ENCODE measurements at places on chromosomes 16 and 17. TPM values are rescaled to one million over a fixed set of nuclear protein-coding genes. Genes with fewer than 3 reads are reported as not detected.

The GUCY2D gene
- not detected for total RNA-seq

The TMEM238L gene
- not detected for total RNA-seq

The CDH11 gene
- total RNA-seq, result 116 TPM

The CHST4 gene
- total RNA-seq, result not detected

The DPEP3 gene
- total RNA-seq, result not detected

The MRPL27 gene
- 90.3 TPM for total RNA-seq

The BRIP1 gene
- total RNA-seq, result 12.1 TPM

The TBC1D3K gene
- total RNA-seq, result not detected

The FBXW10B gene
- not detected for total RNA-seq

The IL34 gene
- total RNA-seq, result 2.2 TPM

The SKAP1 gene
- 0.33 TPM for total RNA-seq

The MT1M gene
- 5.6 TPM for total RNA-seq

The CD300E gene
- total RNA-seq, result not detected

The ANKRD40CL gene
- total RNA-seq, result not detected

The GDPD3 gene
- 0.76 TPM for total RNA-seq

The KRTAP2-1 gene
- total RNA-seq, result not detected

The TBC1D3D gene
- total RNA-seq, result 2.8 TPM

The DLX3 gene
- total RNA-seq, result not detected

The PDILT gene
- not detected for total RNA-seq

The CNTD1 gene
- total RNA-seq, result not detected

The TTC19 gene
- 79.5 TPM for total RNA-seq

The EIF3CL gene
- total RNA-seq, result 151 TPM

The CD300A gene
- not detected for total RNA-seq

The GPR142 gene
- not detected for total RNA-seq

The CIAO2B gene
- total RNA-seq, result 158 TPM

All from mesangial cell (primary cell).